ENCODE measurements at places on chromosomes 2 and 18. TPM values are rescaled to one million over a fixed set of nuclear protein-coding genes. Genes with fewer than 3 reads are reported as not detected.

DNA sequence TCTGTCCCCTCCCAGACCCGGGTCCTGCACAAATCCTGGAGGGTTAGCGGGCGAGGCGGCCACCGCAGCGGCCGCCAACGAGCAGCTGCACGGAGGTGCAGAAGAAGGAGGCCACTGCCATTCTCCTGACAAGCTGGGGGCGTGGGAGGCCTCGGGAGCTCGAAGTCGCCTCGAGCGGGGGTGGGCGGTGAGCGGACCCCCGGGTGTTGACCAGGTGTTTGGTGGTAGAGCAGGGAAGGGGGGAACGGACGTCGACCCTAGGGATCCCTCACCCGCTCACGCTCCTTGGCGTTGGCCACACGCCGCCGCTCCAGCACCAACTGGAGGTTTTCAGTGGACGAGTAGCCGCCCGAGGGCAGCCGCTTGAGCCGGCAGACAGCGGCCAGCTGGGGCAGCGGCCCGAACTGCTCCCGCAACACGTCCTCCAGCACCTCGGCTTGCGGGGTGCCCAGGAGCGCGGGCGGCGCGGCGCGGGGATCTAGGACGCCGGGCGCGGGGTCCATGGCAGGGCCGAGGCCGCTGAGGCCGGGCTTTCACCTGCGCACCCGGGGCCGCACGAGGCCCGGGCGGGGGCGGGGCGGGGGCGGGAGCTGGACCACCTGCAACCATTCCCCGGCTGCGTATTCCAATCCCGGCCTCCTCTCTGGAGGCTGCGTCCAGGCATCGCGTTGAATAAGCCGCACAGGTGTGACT is at the start of gene FIGLA:
TSS of gene FIGLA (minus strand) at position 508 of the 693 bp plus-strand sequence. CDS start at position 503, 5 bp downstream.
- no peak for DNase-seq

DNA sequence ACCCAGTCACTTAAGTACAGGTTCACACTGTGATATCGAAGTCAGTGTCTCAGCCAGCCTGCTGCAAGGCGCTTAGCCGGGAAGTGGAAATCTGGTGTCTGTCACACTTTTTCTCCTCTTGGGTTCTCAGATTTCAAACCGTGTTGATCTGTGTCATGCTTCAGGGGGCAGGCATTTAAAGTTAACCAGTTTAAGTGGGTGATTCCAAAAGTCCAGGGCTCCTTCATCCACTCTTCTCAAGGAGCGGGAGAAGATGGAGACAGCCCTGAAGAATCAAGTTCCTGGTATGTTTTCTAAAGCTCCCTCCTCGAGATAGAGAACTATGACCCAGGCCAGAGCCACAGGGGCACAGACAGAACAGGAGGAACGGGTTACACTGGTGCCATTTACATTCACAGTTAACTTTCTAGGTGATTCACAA is 331.7 kb downstream of the GBX2 start:
- DNase-seq, result no peak

DNA sequence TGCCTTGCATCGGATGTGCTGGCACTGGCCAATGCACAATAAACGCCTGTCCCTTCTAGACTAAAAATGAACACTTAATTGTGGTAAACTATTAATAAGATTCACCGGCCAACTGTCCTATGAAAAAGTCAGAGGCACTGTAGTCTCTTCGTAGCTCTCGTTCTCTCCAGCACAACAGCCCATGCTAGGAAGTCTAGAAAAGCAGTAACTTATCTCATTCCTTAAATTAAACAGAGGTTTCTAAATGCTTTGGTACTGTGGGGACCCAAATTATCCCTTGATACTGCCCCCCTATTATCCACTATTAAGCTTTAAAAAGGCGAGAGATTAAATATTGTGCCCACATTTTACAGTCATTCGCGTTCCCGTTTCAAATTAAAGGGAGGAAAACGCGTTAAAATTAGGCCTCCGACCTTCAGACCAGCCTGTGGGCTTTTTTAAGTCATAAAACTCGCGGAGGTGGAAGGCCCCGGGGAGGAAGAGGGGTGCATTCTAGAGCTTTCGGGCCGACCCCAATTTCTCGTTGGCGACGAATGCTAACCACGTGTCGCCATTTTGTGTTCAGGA is 1.5 kb upstream of the PCBP1 start:
- DNase-seq, result no peak

Gene FOXI3
- not detected for total RNA-seq
